Activated T-cell treated with anti-CD3 and anti-CD28 coated beads, Interleukin-2, amount 50 U/mL, for 72 hours (primary cell): ENCODE measurements at places on chromosomes 2 and 18.

GRCh38 chr2:47069628-47070154, 85.4 kb downstream of the STPG4 start:
- no peak for DNase-seq

DNA sequence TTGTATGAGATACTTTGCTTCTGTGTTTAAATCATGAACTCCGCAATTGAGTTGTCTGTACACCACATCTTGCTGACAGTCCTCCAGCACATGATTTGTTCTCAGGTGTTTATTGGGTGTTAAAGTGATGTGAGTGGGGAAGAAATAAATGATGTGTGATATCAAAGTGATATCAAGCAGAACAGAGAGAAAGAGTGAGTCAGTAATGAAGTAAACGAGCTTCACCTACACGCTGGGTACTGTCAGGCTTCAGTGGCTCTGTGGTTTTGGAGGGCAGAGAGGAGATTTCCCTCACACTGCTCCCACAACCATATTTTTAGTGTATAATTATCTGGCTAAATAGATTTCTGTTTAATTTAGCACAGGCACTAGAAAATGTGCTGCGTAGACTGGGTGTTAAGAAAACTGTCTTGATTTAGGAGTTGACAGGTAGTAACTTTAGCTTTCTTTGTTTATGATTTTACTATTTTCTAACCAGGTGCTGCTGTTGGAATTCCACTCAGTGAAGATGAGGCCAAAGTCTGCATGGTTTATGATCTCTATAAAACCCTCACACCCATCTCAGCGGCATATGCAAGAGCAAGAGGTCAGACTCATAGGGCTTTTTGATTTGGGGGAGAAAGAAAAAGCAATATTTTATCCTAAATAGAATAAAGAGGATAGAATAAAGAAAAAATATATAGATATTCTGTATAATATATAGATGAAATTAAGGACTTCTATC, 21.2 kb downstream of the ATIC start:
- DNase-seq = no peak

GRCh38 chr18:4433717-4434116, 21.4 kb downstream of the DLGAP1 start:
- DNase-seq = no peak

DNA sequence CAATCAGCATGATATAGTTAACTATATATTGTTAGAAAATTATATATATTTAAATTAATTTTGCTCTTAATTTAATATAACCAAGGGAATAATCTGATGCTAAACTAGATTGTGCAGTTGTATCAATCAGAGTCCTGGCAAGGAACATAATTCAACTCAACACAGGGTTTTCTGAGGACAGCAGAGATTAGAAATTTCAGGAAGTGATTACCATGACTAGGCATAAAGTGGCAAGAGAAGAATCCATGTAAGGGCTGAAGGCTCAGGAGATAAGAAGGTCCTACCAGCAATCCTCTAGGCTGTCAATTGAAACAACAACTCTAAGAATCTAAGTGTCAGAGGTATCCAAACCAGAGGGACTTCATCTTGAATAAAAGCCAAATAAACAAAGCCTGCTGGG, 807.8 kb downstream of the DSC3 start:
- no peak for DNase-seq

- no peak for DNase-seq
Measured at GRCh38 chr2:195388028-195388427, 269.0 kb upstream of the SLC39A10 start.

- DNase-seq = no peak
Measured at GRCh38 chr18:37511721-37512298, 53.8 kb downstream of the CELF4 start.

DNA sequence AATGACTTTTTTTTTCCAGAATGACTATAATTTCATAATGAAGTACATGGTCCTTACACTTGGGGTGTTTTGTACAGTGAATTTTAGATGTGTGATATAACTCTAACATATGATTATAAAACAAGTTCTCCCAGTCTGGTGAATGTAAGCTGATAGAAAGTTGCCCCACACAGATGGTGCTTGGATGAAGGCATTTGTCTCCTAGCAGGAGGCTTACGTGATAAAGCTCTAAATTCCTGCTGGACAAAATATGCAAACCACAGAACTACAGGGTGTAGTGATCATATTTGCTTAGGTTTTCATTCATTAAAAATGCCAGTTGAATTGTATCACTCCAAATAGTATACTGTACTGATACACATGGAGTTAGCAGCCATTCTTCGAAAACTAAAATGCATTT, 85.5 kb downstream of the DSC3 start:
- DNase-seq = no peak

- DNase-seq = no peak
Measured at GRCh38 chr2:203450561-203450960, 84.5 kb downstream of the RAPH1 start.

DNA sequence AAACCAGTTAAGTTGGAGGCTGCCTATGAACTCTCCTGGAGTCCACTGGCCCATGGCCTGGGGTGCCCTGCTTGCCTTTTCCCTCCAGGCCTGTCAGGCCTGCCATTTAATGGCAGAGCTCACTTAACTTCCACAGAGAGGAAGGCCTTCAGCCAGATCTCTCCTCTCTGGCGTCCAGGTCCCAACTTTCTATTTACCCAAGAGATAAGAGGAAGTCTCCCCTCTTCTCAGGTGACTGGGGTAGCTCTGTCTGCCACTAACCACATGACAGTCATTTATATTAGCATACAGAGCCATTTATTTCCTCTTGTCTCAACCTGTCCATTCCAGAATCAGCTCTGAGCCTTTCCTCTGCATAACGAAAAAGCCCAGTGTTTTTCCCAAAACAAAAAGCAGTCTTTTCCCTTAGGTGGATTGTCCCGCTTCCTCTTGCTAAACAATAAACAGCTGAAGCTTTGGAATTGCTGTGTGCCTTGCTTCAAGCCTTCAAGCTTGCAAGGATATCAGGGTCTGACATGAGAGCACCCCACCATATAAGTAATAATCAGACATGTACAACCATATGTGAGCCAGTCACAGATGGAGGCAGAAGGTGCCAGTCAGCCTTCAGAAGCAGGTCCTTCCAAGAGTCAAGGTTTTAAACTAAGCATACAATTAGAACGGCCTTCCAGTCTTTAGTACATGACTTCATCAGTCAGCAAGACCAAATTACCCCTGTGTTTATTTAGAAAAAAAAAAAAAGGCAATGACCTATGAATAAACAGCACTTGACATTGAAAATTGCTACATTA, 71.2 kb upstream of the STPG4 start:
- DNase-seq = no peak

- no peak for DNase-seq
Measured at GRCh38 chr2:23221236-23221635, 163.7 kb upstream of the KLHL29 start.

GRCh38 chr2:160741815-160742214, 248.2 kb upstream of the RBMS1 start:
- DNase-seq = no peak
